HT-29 (cell line): ENCODE measurements at places on chromosomes 2 and 18.

DNA sequence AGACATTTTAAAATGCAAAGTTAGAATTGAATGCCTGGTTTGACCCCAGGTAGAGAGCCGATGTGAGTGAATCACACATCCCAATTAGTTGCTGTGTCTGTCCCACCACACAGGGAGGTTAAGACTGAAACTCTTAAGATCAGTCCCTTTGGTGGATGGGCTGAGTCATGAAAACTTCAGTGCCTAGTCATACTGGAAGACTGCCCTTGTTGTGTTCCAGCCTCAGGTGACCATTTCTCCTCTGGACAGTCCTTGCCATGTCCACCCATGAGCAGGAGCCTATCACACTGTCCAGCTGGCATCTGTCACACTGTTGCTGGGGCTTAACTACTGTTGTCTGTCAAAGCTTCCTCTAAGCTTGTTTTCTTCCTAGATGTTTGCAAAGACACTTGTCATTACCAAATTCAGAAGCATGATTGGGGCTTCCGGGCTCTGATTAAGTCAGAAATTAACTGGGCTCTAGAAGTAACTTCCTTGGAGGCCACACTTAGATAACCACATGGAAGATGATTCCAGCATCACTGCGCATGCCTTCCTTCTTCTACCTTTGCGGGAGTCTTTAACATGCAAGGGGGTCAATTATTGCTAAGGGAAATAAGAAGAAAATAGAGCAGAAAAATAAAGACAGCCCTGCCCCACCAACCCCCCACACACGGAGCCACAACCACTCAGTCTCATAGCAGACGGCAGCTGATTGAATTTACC lies 21.3 kb downstream of the CYRIA start:
- no peak for DNase-seq

DNA sequence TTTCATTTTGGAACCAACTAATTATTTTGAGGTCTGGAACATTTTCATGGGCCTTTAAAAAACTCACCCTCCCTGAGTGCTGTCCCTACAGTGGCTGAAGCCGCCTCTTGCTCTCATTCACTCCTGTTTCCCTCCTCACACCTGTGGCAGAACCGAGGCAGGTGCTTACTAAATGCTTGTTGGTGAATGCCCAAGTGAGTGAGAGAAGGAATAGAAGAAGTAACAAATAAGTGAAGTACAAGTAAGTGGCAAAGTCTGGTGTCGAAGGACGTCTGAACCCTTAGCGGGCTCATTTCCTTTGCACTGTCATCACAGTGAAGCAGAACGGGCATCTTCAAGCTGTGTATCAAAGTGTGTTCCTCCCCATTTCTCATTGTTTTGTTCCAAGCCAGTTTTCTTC lies 135.2 kb downstream of the RHBDD1 start:
- no peak for DNase-seq

DNA sequence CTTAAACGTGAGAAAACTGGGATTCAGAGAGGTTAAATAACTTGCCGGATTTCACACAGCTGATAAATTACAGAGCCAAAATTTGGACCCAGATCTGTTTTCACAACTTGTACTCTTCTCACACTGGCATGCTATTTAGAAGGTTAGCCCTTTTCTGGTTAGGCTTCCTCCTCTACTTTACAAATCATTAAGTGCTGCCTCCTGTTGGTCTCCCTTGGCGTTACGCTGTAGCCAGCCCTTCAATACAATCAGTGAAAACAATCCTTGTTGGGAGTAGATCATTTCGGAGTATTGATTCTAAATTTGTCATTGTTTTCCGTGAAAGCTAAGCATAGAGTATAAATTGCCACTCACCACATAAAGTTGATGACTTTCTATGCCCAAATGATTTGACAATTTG lies 153.5 kb downstream of the ARHGAP15 start:
- no peak for DNase-seq

GRCh38 chr18:53417003-53417402 lies 807.5 kb downstream of the MBD2 start:
- no peak for DNase-seq

DNA sequence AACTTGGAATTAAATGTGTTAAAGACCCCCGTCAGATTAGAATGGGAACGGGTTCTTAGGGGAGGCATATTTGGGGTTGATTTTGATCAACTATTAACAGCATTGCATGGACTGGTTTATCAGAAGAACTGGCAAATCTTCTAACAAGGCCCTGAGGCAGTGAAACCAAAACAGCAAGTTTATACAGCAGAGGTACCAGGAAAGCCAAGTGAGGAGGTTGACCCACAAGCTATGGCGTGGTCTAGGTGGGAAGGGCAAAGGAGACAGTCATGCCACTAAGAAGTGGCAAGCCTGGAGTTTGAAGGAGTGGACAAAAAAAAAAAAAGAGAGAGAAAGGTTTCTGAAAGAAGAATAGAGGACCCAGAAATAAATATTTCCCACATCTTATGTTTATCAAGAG lies 187.0 kb downstream of the MREG start:
- no peak for DNase-seq

DNA sequence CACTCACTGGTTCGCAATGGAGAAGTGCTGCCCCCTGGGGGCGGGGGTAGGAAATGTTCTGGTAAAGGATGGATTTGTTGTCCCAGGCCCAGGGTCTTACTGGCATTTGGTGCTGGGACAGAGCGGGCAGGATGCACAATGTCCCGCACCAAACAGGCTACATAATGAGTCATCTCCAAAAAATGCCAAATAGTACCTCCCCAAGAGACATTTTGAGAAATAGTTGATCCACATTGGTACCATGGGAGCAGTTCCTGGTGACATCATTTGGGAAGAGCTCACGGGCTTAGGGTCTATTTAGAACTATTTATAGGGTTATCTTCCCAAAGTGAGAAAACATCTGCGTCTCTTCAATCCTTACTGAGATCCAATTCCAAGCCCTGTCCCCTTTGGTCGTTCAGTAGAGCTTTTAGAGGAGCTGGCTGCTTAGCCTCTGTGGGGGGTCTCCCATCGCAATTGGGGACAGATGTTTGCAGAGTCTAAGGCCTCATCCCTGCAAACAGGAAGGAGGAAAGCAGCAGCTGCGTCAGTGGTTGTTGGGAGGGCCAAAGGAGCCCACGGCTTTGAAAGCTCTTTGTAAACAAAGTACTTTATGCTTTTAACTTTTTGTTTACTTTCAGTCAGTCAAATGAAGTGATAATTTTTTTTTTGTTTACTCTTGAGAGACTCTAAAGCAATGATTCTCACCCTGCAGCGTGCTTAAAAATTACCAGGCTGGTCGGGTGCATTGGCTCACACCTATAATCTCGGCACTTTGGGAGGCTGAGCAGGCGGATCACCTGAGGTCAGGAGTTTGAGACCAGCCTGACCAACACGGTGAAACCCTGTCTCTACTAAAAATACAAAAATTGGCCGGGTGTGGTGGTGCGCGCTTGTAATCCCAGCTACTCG lies 49.3 kb downstream of the GREB1 start:
- peak; percentile 80 for DNase-seq
